ELF-1 (cell line): ENCODE measurements at places on chromosomes 7 and 10.

GRCh38 chr10:93873420-93874115 is 20.2 kb upstream of the SLC35G1 start:
- DNase-seq = no peak

GRCh38 chr7:118202061-118202460 is 18.1 kb downstream of the LSM8 start:
- DNase-seq = no peak

DNA sequence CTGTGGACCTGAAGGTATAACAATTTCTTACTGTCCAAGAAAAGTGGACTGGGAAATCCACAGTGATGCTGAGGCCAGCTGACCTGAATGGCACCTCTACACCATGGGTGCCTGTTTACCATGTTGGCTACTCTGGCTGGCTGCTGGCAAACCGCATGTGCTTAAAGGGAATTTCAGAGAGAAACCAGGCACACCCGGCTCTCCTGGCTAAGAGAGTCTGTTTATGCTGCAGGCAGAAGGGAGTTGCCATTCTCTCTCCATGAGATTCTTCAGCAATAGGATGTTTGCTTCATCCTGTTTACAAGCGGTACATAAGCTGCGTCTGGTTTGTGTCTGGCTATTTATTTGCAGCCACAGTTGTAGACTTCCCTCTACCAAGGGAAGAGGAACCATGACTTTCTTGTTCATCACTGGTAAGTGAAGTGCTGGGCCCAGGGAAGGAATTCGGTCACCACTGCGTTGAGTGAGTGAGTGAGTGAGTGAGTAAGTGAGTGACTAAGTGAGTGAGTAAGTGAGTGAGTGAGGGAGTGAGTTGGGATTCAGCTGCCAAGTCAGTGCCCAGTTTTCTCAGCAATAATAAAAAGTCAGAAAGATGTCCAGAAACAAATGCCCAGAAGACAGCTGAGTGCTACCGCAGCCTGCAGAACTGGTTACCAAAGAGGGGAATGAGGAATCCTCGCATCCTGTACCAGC is 90.4 kb downstream of the COBL start:
- DNase-seq = peak; percentile 46

- DNase-seq = no peak
Measured at GRCh38 chr10:4429571-4429970, 396.4 kb upstream of the AKR1E2 start.

- DNase-seq = no peak
Measured at GRCh38 chr10:90289037-90289436, 568.8 kb downstream of the HTR7 start.

DNA sequence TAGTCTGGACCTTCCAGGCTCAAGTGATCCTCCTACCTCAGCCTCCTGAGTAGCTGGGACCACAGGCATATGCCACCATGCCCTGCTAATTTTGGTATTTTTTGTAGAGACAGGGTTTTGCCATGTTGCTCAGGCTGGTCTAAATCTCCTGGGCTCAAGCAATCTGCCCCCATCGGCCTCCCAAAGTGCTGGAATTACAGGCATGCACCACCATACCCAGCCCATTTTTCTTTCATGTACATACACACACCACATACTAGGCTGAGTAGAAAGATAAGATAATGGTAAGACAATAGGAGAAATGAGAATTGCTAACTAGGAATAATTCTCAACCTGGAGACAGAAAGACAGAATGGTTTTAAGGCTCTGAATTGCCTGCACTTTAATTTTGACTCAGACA is 83.8 kb downstream of the CPEB3 start:
- no peak for DNase-seq

DNA sequence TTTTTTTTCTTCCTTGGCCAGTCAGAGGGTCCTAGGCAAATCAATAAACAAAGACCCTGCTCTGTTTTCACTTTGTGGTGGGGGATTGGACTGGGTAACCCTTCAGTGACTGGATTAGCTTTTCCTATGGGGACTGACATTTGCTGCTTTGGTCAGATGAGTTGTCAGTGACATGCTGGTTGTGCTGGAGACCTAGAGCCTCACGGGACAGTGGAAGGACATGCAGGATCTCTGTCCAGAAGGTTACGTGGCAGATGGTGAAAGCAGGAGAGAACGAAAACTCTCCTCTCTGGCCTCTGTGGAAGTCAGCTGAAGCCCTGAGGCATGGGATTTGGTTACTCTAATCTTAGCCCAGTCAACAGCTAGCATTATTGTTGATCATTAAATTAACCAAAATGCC is 90.0 kb upstream of the BMPER start:
- DNase-seq = no peak

DNA sequence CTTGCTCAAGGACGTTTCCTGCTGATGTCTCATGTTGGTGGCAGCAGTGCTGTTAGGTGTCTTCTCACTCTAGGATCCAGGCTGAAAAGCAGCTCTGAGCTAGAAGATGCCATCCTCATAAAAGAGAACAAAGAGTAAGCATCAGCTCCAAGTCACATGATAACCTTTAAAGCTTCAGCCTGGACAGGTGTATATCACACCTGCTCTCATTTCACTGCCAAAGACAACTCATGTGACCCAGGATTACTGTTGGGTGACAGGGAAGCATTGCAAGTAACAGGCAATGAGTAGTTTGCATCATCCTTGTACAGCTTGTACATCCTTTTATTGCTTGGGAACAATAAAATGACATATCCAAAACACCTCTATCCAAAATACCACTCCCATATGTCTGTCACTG is 423.4 kb upstream of the DPP6 start:
- no peak for DNase-seq
